ENCODE measurements at places on chromosomes 12 and 14.

GRCh38 chr12:55336002-55336401 is 5.5 kb downstream of the OR6C3 start:
- no peak for DNase-seq

DNA sequence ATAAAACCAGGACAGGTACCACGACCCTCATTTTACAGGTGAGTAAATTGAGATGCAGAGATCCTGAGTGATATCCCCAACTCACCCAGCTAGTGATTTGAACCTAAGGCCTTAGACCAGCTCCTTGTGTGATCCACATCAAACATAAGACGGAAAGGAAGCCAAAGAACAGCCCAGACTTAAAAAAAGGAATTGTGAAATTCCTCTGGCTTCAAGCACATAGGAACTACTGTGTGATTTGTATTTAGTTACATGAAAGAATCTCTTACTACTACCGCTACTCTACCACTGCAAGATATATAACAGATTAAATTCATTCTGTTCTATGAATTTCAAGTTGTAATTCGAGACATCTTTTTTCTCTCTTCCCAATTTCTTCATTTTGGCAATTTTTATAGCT is 10.5 kb downstream of the E2F7 start:
- DNase-seq, result no peak

GRCh38 chr12:123617144-123617543 is 15.2 kb downstream of the DDX55 start:
- no peak for DNase-seq

GRCh38 chr12:58302487-58303011 is 361.2 kb downstream of the ATP23 start:
- DNase-seq, result no peak

GRCh38 chr12:104463368-104463767 is 6.6 kb downstream of the CHST11 start:
- no peak for DNase-seq

DNA sequence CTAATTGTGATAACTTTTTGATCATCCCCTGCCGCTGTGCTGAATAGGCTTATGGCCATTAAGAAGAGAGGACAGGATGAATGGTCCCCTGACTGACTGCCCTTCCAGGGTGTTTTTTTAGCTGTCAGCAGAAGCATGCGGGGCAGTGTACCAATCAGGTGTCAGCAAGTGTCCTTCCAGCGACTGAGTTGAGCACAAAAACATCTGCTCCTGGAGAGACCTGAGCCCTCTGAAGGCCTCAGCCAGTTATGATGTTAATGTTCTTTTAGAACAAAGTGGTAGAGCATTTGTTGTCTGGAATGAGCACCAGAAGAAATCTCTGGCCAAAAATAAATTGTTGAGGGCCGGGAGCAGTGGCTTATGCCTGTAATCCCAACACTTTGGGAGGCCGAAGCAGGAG is 37.5 kb downstream of the P2RX7 start:
- no peak for DNase-seq

DNA sequence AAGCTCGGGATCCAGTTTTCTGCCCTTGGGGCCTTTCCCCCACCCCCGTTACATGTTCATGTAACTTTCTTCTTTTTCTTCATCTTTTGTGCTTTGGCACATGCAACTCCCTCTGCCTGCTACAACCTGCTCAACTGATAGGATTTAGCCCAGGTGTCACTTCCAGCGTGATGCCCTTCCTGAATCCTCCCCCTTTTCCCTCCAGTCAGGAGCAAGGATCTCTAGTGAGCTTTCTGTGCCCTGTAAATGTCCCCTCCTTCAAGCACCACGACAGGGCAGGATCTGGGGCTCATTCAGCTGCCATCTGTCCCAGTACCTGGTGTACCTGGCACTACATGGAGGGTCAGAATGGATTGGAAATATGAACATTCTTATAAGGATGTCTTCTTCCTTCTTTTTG is 15.3 kb downstream of the PELI2 start:
- no peak for DNase-seq

DNA sequence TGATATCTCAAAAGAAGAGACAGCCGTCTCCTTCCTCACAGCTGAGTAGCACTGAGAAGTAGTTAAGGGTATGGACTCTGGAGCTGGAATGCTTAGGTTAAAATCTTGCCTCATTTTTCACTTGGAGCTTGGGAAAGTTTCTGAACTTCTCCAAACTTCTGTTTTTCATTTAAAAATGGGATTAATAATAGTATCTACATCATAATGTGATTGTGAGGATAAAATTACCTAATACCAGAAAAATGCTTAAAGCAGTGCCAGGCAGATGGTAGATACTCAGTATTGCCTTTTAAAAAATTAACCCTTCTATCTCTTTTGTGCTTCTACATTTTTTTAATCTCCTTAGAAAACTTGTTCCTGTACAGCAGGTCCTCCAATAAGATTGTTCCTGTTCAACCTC is 63.1 kb downstream of the A2M start:
- DNase-seq, result no peak

DNA sequence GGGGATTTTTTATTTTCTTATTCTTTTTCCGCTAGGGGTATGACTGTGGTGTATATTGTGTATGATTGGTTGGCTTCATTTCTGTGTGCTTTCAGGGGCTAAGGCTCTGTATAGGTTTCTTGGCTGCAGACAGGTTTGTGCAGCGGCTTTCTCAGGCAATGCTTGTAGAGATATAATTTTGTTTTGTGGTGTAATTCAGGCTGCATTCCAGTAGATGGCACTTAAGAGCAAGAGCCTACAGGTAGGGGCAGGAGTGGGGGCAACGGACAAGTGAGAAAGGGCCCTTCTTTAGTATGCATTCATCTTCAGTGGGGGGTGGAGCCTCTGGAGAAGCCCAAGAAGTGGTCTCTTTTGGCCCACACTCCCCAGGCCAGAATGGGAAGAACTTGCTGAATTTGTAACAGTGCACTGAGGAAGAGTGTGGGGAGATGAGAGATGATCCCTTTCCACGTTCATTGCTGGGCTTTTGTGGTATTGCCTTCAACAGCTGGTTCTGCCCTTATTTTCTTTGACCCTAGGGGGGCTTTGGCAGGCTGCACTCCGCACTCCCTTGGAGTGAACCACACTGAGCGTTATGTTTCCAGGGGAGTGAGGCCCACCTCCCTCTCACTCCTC is 78.6 kb downstream of the IFNG-AS1 start:
- DNase-seq, result no peak

GRCh38 chr12:2344885-2345284 is 292.1 kb downstream of the CACNA1C start:
- no peak for DNase-seq

GRCh38 chr14:105281371-105282097 is 19.3 kb downstream of the BRF1 start:
- DNase-seq, result no peak

- peak; percentile 30 for DNase-seq
These were observed 98.7 kb downstream of the GAS2L3 start for GRCh38 chr12:100672075-100672592.

GRCh38 chr12:79128956-79129355 is 264.4 kb downstream of the SYT1 start:
- DNase-seq, result no peak

DNA sequence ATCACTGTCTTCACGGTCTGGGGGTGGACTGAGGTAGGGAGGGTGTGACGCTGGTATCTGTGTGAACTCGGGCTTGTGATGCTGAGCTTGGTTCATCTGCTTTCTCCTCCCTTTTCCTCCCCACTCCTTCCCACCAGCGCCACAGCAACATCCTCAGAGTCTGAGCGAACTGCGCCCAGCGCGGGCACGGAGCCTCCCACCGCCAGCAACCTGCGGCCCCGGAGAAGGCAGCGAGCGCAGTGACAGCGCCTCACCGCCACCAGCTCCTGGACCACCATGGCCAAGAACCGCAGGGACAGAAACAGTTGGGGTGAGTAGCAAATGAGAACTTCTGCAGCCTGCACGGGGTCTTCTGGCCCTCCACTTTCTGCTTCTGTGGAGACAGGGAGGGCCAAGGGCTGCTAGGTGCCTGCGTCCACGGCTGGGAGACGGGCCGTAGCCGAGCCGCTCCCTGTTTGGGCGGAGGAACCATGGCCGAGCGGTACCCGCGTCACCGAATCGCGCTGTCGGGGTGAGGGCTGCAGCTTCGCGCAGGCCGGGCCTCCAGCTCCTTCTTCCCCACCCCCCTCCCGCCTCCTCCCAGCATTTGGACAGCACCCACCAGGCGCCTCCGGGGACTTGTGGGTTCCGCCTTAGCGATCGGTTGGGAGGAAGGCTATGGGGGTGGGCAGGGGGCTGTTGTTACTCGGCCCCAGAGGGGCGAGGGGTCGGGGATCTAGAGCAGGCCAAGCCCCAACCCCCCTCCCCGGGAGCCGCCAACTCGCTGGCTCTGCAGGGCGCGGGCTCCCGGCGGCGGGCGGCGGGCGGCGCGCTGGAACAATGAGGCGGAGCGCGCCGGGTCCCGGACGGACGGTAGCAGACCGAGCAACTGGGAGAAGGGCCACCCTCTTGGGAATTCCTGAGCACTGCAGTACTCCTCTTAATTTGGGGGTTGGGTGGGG is at the start of gene ATL1:
TSS of gene ATL1 (plus strand) at position 156 of the 941 bp plus-strand sequence. CDS start at position 277, 121 bp downstream.
- peak; percentile 34 for DNase-seq

Data from stimulated activated naive CD8-positive, alpha-beta T cell treated with anti-CD3 and anti-CD28 coated beads, Interleukin-15, amount 100 ng/mL, for 72 hours (primary cell).